Small intestine (tissue), 16 donors: ENCODE measurements at places on chromosomes 3 and 15.

DNA sequence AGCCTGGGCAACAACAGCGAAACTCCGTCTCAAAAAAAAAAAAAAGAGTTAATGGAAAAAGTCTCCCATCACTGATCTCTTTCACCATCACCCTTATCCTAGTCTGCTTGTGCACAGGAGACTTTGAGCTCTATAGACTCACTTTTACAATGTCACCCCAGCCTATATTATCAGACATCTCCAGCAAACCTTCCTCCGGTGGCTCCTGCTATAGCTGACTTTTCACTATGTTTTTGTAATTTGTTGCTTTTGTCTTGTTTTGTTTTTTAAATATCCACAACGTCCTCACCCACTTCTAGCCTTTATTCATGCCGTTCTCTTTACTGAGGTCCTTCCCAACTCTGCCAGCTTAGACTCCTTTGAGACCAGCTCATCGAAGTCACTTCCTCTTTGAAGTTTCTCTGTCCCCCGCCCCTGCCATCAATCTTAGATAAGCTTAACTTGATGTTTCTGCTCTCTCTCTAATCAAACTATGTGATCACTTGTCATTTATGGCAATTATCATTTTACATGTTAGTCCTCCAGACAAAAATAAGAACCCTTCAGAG lies 82.7 kb upstream of the CHD2 start:
- DNase-seq = peak; percentile 83

- DNase-seq = no peak
Observed at GRCh38 chr15:101499863-101500713, 10.6 kb upstream of the PCSK6 start.

GRCh38 chr15:75032395-75032794 lies 9.0 kb downstream of the PPCDC start:
- DNase-seq = no peak

GRCh38 chr3:111072031-111072921 lies 660 bp downstream of the NECTIN3 start:
- peak; percentile 78 for DNase-seq

DNA sequence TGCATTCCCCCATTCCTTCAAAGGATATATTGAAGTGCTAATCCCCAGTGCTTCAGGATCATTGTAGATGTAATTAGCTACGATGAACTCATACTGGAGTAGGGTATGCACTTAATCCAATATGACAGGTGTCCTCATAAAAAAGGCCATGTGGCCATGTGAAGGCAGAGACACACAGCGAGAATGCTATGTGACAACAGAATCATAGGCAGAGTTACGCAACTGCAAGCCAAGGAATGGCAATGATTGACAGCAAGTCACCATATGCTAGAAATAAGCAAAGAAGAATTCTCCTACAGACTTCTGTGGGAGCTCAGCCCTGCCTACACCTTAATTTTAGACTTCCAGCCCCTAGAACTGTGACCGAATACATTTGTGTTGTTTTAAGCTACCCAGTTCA lies 875.6 kb upstream of the ROBO1 start:
- peak; percentile 11 for DNase-seq

GRCh38 chr3:38083871-38084333 lies 44.9 kb downstream of the DLEC1 start:
- no peak for DNase-seq
